H1 (cell line): ENCODE measurements at places on chromosomes 6 and 20.

DNA sequence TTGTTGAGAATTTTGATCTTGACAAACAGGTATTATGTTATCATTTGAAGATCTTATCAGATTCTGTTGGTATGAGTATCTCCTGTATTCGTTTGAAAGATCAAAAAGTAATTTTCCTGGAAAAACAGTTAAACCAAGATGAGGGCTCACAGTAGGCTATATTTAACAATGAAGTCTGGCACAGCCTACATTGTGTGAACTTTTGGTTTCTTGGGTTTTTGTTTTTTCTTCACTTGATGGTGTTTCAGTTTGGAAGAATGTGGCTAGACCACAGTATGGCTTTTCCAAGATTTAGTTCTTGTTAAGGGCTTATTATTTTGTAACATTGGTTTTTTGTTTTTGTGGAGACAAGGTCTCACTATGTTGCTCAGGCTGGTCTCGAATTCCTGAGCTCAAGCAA, 306.4 kb downstream of the CDKAL1 start:
- DNase-seq: no peak

DNA sequence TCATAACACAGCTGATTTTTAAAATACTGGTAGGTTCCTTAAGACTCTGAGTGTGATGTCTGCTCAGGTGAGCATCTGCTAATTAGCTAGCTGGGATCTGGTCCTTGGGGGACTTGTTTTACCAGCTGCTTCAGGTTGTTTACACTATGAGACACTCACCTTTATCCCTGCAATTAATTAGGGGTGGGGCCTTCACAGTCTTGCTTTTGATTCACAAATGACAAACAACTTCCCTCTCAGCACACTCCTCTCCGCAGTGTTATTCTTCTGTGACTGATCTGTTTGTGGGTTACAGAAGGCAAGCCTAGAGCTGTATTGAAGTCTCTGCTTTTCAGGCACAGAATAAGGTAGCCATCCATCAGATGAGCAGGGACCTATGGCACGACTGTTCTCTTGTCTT, 62.0 kb upstream of the CD83 start:
- no peak for DNase-seq

- no peak for DNase-seq
These were observed 290.3 kb upstream of the PRND start for GRCh38 chr20:4431446-4431845.

GRCh38 chr20:10629946-10630650, 43.7 kb downstream of the JAG1 start:
- DNase-seq: no peak

DNA sequence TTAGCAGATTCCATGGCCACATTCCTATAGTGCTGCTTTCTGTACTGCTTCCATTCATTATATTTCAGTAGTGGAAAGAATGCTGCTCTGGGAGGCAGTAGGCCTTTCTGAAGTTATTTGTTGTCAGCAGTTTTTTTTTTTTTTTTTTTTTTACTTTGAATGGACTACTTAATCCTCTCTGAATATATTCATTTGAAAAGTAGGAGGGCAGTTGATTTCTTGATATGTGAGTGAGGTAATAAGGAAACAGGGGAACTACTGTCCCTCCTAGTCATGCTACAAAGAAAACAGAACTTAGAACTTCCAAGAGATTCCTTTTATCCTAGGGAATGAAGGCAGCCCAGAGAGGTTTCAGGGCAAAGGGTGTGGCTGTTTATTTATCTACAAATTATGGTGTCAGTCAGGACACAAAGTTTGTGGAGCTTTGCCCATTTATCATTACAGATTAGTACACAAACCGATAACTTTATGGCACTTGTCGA, 155.9 kb downstream of the JARID2 start:
- DNase-seq: no peak

DNA sequence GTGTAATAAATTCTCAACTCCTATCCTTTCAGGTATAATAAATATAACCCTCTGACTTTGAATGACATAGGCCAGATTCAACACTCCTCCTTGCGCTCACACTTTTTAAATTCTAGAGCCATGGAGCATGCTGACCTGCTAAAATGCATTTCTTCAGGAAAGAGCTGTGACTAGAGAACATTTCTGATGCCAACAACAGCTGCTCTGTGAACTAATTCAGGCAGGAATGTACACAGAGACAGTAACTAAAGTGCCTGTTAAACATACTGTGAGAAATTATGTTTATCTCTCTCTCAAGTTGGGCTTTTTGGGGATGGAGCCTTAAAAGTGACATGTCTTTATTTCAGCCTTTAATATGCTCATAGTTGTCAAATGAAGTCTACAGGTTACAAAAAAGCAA, 8.3 kb downstream of the NHSL1 start:
- no peak for DNase-seq

- no peak for DNase-seq
These were observed 246.7 kb downstream of the FOXC1 start for GRCh38 chr6:1856381-1856780.

- no peak for DNase-seq
These were observed 52.4 kb upstream of the ARMH2 start for GRCh38 chr6:24851086-24851485.

- no peak for DNase-seq
These were observed 5.5 kb upstream of the DSN1 start for GRCh38 chr20:36778831-36779655.

DNA sequence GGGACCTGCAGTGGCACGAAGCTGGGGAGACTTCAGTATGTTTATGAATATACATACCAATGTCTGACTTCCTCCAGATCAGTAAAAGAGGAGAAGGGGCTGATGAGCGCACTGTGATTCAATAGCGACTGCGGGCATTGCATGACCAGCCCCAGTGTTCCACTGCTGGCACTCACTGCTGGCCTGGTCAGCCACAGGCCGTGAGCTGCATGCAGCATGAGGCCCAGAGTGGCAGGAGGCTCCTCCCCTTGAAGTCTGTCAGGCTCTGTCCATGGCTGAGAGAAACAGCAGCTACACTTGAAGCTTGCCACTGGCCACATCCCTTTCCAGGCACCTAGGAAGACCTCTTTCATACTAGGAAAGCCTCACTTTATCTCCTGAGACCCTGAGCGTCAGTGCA, 265.9 kb upstream of the CDYL start:
- no peak for DNase-seq

DNA sequence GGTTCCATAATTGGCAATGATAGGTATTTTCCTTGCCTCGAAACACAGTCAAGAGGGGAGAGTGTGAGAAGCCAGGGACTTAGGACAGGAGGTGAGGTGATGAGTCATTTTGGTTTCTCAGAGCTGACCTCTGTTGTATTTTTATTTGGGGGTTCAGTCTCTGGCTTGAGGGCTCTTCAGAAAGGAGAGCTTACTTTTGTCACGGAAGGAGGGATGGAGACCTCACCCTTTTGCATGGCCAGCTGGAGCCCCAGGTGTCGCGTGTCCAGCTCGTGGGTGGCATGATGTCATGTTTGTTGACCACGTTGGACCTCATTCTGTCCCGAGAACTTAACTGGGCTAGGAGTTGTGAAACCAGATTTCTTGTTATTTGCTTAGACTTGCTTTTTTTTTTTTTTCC, 293.9 kb downstream of the QKI start:
- DNase-seq: no peak

- DNase-seq: no peak
These were observed 92.5 kb downstream of the TBXT start for GRCh38 chr6:166075186-166075585.

- DNase-seq: no peak
These were observed 242.8 kb upstream of the TCF21 start for GRCh38 chr6:133645966-133646740.

DNA sequence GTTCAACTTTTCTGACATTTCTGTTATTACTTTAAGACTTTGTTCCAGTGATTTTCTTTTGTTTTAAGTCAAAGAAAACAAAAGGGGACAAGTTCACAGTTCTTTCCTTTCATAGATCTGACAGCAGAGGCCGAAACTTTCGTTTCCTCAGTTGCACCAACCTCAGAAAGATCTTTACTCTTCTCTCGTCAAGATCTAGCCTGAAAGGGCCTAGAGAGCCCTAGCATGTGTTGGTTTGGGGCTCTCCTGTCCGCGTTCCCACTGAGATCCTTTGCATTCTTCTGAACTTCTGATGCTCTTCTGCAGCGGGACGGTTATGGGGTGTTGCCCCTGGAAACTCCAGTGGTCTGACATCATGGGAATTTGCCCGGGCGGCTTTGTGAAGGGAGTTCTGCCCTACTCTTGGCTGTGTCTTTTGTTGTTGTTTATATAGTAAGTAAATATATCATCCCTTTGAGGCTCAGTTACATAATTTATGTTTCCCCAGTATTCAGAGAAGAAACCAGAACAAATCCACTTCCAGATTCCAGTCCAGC, 129.1 kb downstream of the SASH1 start:
- peak; percentile 40 for DNase-seq

DNA sequence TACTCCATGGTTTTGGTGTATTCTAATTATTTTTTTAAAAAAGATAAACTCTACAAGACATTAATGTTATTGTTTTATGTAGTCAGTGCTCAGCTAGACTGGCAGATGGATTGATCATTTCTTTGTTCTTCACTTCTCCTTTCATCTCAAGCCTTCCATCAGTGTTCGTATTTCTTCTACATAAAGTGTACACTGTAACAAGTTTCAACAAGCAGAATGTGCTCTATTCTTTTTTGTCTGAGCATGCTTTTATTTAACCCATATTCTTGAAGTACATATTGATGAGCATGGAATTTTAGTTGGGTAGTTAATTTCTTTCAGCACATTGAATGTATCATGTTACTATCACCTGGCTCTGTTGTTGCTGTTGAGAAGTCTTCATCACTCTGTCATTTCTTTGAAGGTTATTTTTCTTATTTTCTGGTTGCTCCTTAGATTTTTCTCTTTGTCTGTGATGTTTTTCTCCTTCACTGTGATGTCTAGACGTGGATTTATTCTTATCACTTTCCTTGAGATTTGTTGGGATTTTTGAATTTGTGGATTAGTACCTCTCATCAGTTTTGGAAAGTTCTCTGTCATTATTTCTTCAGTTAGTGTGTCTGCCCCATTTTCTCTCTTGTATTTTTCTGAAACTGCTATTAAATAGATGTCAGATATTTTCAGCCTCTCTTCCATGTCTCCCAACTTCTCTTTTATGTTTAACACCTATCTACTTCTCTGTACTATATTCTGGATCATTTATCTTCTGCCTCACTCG, 48.5 kb downstream of the TGM2 start:
- DNase-seq: no peak

- no peak for DNase-seq
These were observed 52.6 kb downstream of the SMLR1 start for GRCh38 chr6:130879826-130880225.

DNA sequence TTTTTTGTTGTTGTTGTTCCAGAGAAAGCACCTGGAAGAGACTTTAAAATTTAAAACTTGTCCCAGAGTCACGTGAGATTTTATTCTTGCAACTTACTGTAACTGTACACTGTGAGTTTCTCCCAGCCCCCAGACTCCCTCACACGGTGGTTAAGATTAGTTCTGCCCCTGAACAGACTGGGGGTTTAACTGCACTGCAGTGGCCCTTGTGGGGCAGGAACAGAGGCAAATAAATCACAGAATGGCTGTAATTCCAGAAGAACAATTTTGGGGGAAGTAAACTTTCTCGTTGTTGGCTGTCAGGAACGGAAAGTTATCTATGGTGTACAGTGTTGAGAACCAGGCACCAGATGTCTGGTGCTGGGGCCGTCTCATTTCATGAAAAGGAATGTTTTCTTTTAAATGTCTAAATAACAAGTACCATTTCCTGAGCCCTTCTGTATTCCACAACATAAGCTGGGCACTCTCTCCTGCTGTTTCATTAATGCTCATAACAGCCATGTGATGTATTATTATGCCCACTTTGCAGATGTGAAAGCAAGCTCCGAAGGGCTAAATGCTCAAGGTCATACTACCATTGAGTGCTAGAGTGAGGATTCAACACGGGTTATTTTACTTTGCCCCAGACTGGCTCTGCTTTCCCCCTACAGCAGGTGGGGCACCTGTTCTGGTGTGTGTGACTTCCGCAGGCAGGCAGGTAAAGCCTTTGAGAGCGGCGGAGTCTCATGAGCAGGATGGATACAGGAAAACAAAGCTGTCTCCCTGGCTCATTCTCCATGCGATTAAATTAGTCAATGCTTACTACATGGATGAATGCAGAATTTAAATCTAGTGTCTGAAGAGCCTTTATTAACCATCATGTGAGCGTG, 30.5 kb downstream of the CNKSR3 start:
- DNase-seq: no peak

GRCh38 chr6:3900744-3901336, 51.7 kb downstream of the FAM50B start:
- no peak for DNase-seq

- no peak for DNase-seq
These were observed 8.0 kb upstream of the PTPN1 start for GRCh38 chr20:50501972-50502745.

DNA sequence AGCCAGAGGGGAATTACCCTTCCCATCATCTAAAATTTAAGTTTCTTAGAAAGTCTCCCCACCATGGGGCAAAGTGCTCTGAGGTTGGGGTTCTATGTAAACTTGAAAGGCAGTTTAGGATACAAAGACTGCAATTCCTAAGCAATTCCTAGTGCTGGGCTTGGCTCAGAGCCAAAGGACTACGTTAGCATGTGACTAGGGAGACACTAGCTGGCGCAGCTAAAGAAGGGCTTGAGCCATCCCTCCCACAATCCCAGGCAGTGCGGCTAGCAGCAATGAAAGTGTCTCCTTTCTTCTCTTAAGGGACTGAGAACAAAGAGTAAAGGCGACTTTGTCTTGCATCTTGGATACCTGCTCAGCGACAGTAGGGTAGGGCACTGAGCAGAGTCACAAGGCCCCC, 306.6 kb upstream of the FKBP1C start:
- DNase-seq: peak; percentile 19

DNA sequence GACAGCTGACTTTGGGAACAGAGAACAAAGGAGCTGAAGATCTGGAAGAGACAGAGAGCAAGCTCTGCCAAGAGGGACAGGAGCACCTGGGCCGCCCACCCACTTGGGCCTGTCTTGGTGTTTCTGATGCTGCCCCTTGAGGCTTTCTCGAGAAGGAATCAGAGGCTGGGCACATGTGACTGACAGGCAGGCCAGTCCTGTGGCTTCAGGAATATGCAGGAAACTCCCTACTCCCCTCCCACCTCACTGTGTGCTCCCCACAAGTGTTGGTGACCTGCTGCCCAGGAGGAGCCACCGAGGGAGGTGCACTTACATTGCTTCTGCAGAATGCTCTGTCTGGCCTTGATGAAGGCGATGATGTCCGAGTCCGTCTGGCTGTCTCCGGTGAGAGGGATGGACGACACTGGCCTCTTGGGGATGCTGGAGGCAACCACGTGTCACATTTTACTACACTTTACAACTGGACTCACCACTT, 20.9 kb upstream of the KCNK16 start:
- DNase-seq: no peak

- DNase-seq: no peak
These were observed 895.6 kb upstream of the MAP3K7 start for GRCh38 chr6:91482498-91482897.

- DNase-seq: no peak
These were observed 156.9 kb upstream of the ZFP64 start for GRCh38 chr20:52348434-52348833.

DNA sequence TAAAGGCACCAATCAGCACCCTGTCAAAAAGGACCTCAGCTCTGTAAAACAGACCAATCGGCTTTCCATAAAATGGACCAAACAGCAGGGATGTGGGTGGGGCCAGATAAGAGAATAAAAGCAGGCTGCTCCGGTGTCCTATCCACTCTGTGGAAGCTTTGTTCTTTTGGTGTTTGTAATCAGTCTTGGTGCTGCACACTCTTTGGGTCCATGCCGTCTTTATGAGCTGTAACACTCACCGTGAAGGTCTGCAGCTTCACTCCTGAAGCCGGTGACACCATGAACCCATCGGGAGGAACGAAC, 7.3 kb upstream of the PXDC1 start:
- DNase-seq: no peak
